ENCODE measurements at places on chromosomes 11 and 22. TPM values are rescaled to one million over a fixed set of nuclear protein-coding genes. Genes with fewer than 3 reads are reported as not detected.

DNA sequence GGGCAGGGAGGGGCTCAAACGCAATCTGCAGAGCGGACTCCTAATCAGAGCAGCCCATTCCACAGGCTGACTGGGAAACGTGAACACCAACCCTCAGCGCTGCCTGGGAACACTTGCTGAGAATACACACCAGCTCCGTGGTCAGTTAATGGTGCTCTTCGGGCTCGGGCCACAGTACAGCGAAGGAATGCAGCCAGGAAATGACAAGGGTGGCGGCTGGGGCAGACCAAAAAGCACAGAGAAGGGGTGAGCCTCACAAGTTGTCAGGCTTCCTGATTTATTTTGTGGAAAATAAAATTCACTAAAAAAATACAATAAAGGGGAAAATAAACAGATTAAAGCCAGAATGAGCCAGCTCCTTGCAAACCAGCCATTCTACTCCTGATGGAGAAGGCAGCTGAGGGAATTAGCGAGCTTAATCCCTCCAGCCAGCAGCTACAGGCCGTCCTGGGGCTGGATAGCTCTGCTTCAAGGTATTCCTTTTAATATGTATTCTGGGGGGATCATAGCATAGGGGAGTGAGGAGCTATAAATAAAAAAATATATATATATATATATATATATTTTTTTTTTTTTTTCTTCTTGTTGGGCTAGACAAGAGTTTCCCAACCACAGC, 165.5 kb upstream of the NTM start:
- no peak overlapping the region for H3K27ac ChIP-seq
- no peaks in the 10 kb centered on the region for H3K36me3 ChIP-seq
- H3K4me1 ChIP-seq: no peaks in the 10 kb centered on the region

- H3K27ac ChIP-seq: peak overlapping the region; percentile 88
- H3K4me1 ChIP-seq: peaks cover 57% of the 10 kb centered on the region
- peak overlapping the region; percentile 72 for H3K4me3 ChIP-seq
- DNase-seq: peak; percentile 78
Observed at GRCh38 chr22:19109198-19110063, 12.8 kb downstream of the DGCR2 start.

GRCh38 chr11:124583781-124584180, 14.0 kb downstream of the OR8A1 start:
- no peaks in the 10 kb centered on the region for H3K4me1 ChIP-seq
- H3K36me3 ChIP-seq: no peaks in the 10 kb centered on the region
- H3K27me3 ChIP-seq: peaks cover 18% of the 10 kb centered on the region
- no peak overlapping the region for H3K27ac ChIP-seq
- no peak overlapping the region for H3K4me3 ChIP-seq

Gene MYBPC3
- total RNA-seq: not detected

- no peak overlapping the region for H3K4me3 ChIP-seq
- no peak overlapping the region for H3K27ac ChIP-seq
- H3K4me1 ChIP-seq: no peaks in the 10 kb centered on the region
- no peaks in the 10 kb centered on the region for H3K27me3 ChIP-seq
- DNase-seq: no peak
- H3K36me3 ChIP-seq: peaks cover 5% of the 10 kb centered on the region
Observed at GRCh38 chr11:10038521-10039302, 255.3 kb downstream of the SBF2 start.

- H3K27me3 ChIP-seq: no peaks in the 10 kb centered on the region
- no peak for DNase-seq
- peaks cover 53% of the 10 kb centered on the region for H3K4me1 ChIP-seq
- peak overlapping the region; percentile 22 for H3K4me3 ChIP-seq
Observed at GRCh38 chr22:46777609-46777970, 15.1 kb downstream of the TBC1D22A start.

- DNase-seq: peak; percentile 27
- peak overlapping the region; percentile 35 for H3K4me3 ChIP-seq
- peaks cover 23% of the 10 kb centered on the region for H3K36me3 ChIP-seq
- H3K4me1 ChIP-seq: peaks cover 81% of the 10 kb centered on the region
Observed at GRCh38 chr11:330307-330693, 9.6 kb upstream of the IFITM3 start.

Gene PHLDB1
- 0.76 TPM for total RNA-seq

Gene PNPLA3
- 0.13 TPM for total RNA-seq

Gene SCN4B
- total RNA-seq: 0.05 TPM

- H3K36me3 ChIP-seq: peaks cover 13% of the 10 kb centered on the region
- no peak overlapping the region for H3K27ac ChIP-seq
- peak; percentile 51 for DNase-seq
- H3K4me3 ChIP-seq: no peak overlapping the region
- no peaks in the 10 kb centered on the region for H3K27me3 ChIP-seq
- peaks cover 10% of the 10 kb centered on the region for H3K4me1 ChIP-seq
Observed at GRCh38 chr11:85941380-85941973, 86.3 kb downstream of the CCDC83 start.

Gene GRK3
- 35.0 TPM for total RNA-seq

- H3K27me3 ChIP-seq: no peaks in the 10 kb centered on the region
- peaks cover 53% of the 10 kb centered on the region for H3K4me1 ChIP-seq
- H3K4me3 ChIP-seq: no peak overlapping the region
- peak; percentile 59 for DNase-seq
- H3K27ac ChIP-seq: peak overlapping the region; percentile 75
Observed at GRCh38 chr22:26542831-26543230, 30.6 kb upstream of the TFIP11 start.

Gene MYRF
- 2.9 TPM for total RNA-seq

DNA sequence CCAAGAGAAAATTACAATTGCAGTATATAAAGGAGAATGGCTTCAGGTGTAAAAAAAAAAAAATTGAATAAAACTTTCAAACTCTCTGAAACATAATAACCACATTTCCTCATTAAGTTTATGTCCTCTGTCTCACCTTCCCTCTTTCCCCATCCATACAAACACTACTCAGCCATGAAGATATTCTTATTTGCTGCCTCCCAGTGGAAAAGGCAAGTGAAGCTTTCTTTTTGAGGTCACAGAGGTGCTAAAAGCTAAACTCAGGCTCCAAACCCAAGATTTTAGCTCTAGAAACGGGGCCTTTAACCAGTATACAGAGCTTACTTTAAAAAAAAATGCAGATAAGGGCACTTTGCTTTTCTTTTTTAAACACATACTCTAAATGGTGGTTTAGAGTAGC, 1568.5 kb downstream of the FAM181B start:
- H3K27me3 ChIP-seq: no peaks in the 10 kb centered on the region
- H3K27ac ChIP-seq: no peak overlapping the region
- H3K36me3 ChIP-seq: no peaks in the 10 kb centered on the region
- no peak overlapping the region for H3K4me3 ChIP-seq
- no peaks in the 10 kb centered on the region for H3K4me1 ChIP-seq
- no peak for DNase-seq

Gene BCO2
- total RNA-seq: 1.3 TPM

DNA sequence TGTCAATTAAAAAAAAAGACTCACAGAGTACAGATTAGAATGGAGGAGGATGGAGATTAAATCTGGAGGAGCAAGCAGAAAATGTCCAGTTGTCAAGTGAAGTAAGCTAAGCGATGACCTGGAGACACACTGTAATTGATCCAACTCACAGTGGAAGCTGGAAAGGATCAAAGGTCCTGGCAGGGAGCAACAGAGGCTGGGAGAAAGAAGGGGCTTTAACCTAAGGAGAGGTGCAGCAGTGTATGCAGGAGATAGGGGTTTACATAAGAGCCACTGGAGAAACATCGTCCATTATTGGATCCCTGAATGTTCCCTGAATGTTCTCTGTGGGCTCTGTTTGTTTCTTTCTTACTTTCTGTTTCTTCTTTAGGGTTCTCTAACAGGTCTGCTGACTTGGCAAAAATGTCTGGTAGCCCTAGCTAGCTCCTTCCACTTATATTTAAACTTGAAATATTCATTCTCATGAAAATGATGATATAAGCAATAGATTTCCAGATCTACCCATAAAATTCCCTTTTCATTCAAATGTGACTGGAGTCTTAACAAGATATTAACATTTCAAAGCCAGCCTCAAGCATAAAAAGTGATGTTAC, 30.1 kb upstream of the CAT start:
- no peaks in the 10 kb centered on the region for H3K4me1 ChIP-seq
- H3K36me3 ChIP-seq: no peaks in the 10 kb centered on the region
- no peak for DNase-seq
- peaks cover 27% of the 10 kb centered on the region for H3K27me3 ChIP-seq
- no peak overlapping the region for H3K27ac ChIP-seq

Gene LARGE2
- 0.44 TPM for total RNA-seq

DNA sequence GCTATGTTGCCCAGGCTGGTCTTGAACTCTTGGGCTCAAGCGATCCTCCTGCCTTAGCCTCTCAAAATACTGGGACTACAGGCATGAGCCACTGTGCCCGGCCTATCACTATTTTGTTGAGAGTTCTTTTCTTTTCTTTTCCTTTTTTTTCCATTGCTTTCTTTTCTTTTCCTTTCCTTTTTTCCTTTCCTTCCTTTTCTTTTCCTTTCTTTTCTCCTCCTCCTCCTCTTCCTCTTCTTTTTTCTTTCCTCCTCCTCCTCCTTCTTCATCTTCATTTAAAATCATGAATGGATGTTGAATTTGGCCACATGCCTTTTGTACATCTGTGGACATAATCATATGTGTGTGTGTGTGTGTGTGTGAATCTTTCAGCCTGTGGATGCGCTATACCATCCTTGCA, 25.7 kb upstream of the PRAME start:
- H3K27ac ChIP-seq: no peak overlapping the region
- DNase-seq: no peak
- H3K4me3 ChIP-seq: no peak overlapping the region
- no peaks in the 10 kb centered on the region for H3K4me1 ChIP-seq
- no peaks in the 10 kb centered on the region for H3K36me3 ChIP-seq

DNA sequence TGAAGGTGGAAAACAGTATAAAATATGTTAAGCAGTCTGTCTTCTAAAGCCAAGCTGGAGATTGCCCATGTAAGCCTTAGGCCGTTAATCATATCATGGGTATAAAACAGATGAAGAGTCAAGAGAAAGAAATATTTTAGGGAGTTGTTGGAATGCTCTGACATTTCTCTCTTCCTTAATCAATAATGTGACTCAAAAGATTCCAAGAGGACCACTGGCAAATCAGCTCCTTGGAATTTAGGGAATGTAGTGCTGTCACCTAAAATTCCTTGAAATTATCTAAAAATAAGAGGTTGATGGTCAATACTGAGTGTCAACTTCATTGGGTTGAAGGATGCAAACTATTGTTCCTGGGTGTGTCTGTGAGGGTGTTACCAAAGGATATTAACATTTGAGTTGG, 525.9 kb downstream of the KCNA4 start:
- H3K4me3 ChIP-seq: no peak overlapping the region
- H3K27ac ChIP-seq: no peak overlapping the region
- no peaks in the 10 kb centered on the region for H3K4me1 ChIP-seq

- H3K4me1 ChIP-seq: no peaks in the 10 kb centered on the region
- no peak for DNase-seq
- H3K27ac ChIP-seq: no peak overlapping the region
- no peaks in the 10 kb centered on the region for H3K27me3 ChIP-seq
Observed at GRCh38 chr11:101817581-101817980, 97.2 kb upstream of the CEP126 start.

Gene KDM4D
- total RNA-seq: 0.90 TPM

- H3K27me3 ChIP-seq: peaks cover 20% of the 10 kb centered on the region
- H3K36me3 ChIP-seq: no peaks in the 10 kb centered on the region
- no peak overlapping the region for H3K4me3 ChIP-seq
Observed at GRCh38 chr22:32574958-32575910, 100.6 kb downstream of the FBXO7 start.

Gene OR4D11
- total RNA-seq: not detected

Gene TMEM134
- total RNA-seq: 39.6 TPM

DNA sequence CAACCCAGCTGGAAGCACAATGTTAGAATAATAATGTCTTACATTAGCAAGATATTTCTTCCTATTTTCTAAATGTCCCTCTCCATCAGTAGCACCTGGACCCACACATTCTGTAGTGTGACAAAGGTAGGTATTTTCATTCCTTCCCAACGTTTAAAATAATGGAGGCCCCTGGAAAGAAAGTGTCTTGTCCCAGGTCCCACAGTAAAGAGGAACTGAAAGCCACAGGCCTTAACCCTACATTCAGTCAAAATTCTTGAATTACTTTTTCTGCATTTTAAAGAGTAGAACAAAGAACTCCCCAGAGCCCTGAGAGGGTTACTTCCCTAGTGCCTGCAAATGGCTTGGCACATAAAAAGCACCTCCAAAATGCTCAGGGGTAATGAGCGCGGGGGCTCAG, 26.3 kb downstream of the OPCML start:
- no peaks in the 10 kb centered on the region for H3K36me3 ChIP-seq
- no peaks in the 10 kb centered on the region for H3K27me3 ChIP-seq
- no peak for DNase-seq

Gene RAB3IL1
- not detected for total RNA-seq

GRCh38 chr11:414318-414857, 411 bp downstream of the SIGIRR start:
- no peaks in the 10 kb centered on the region for H3K27me3 ChIP-seq
- peak overlapping the region; percentile 93 for H3K27ac ChIP-seq
- peaks cover 30% of the 10 kb centered on the region for H3K4me1 ChIP-seq
- H3K4me3 ChIP-seq: peak overlapping the region; percentile 97

Gene DUSP8
- total RNA-seq: 0.13 TPM

- H3K27me3 ChIP-seq: peaks cover 2% of the 10 kb centered on the region
- no peaks in the 10 kb centered on the region for H3K36me3 ChIP-seq
- H3K4me3 ChIP-seq: no peak overlapping the region
Observed at GRCh38 chr11:2259466-2259830, 10.9 kb downstream of the ASCL2 start.

- peaks cover 14% of the 10 kb centered on the region for H3K36me3 ChIP-seq
- DNase-seq: no peak
- no peaks in the 10 kb centered on the region for H3K27me3 ChIP-seq
- H3K4me1 ChIP-seq: peaks cover 42% of the 10 kb centered on the region
Observed at GRCh38 chr22:42076764-42077485, 2.6 kb upstream of the SMDT1 start.

GRCh38 chr11:65102142-65103095, 6.4 kb downstream of the VPS51 start:
- no peak overlapping the region for H3K4me3 ChIP-seq
- no peak for DNase-seq
- peaks cover 23% of the 10 kb centered on the region for H3K4me1 ChIP-seq
- H3K27me3 ChIP-seq: no peaks in the 10 kb centered on the region

- H3K27ac ChIP-seq: no peak overlapping the region
- no peak overlapping the region for H3K4me3 ChIP-seq
- no peak for DNase-seq
- H3K27me3 ChIP-seq: no peaks in the 10 kb centered on the region
- no peaks in the 10 kb centered on the region for H3K4me1 ChIP-seq
Observed at GRCh38 chr11:131809203-131809918, 438.9 kb downstream of the NTM start.

Gene JAML
- 144 TPM for total RNA-seq

Data from activated CD8-positive, alpha-beta T cell treated with anti-CD3 and anti-CD28 coated beads, Interleukin-2, amount 10 ng/mL, durations not matched to agents 7 days and 5 days (primary cell).